ENCODE measurements at places on chromosomes 7 and 10.

- H3K27ac ChIP-seq, result no peak overlapping the region
- H3K27me3 ChIP-seq, result no peaks in the 10 kb centered on the region
- no peaks in the 10 kb centered on the region for H3K4me1 ChIP-seq
Measured at GRCh38 chr10:14309593-14309992, 21.1 kb downstream of the FRMD4A start.

- H3K36me3 ChIP-seq, result no peaks in the 10 kb centered on the region
- H3K27me3 ChIP-seq, result no peaks in the 10 kb centered on the region
- peak overlapping the region; percentile 77 for H3K27ac ChIP-seq
- H3K4me3 ChIP-seq, result no peak overlapping the region
- DNase-seq, result no peak
Measured at GRCh38 chr10:71838264-71839211, 12.5 kb downstream of the PSAP start.

GRCh38 chr10:21655236-21655635, 121.2 kb downstream of the MLLT10 start:
- no peaks in the 10 kb centered on the region for H3K4me1 ChIP-seq
- DNase-seq, result no peak
- no peaks in the 10 kb centered on the region for H3K27me3 ChIP-seq
- H3K4me3 ChIP-seq, result no peak overlapping the region

- no peak for DNase-seq
- H3K4me3 ChIP-seq, result no peak overlapping the region
- no peaks in the 10 kb centered on the region for H3K36me3 ChIP-seq
- no peaks in the 10 kb centered on the region for H3K4me1 ChIP-seq
- H3K27ac ChIP-seq, result no peak overlapping the region
Measured at GRCh38 chr7:86785641-86786040, 141.9 kb downstream of the GRM3 start.

- DNase-seq, result no peak
- no peaks in the 10 kb centered on the region for H3K36me3 ChIP-seq
- peaks cover 42% of the 10 kb centered on the region for H3K27me3 ChIP-seq
- no peak overlapping the region for H3K27ac ChIP-seq
- H3K4me3 ChIP-seq, result no peak overlapping the region
- H3K4me1 ChIP-seq, result no peaks in the 10 kb centered on the region
Measured at GRCh38 chr7:150923196-150923595, 54.9 kb downstream of the KCNH2 start.

- no peaks in the 10 kb centered on the region for H3K27me3 ChIP-seq
- DNase-seq, result no peak
- no peaks in the 10 kb centered on the region for H3K4me1 ChIP-seq
- H3K4me3 ChIP-seq, result no peak overlapping the region
- no peaks in the 10 kb centered on the region for H3K36me3 ChIP-seq
Measured at GRCh38 chr10:115844591-115844990, 428.4 kb downstream of the GFRA1 start.

GRCh38 chr10:110434489-110435096, 63.1 kb upstream of the DUSP5 start:
- H3K27ac ChIP-seq, result peak overlapping the region; percentile 17
- H3K4me3 ChIP-seq, result no peak overlapping the region
- DNase-seq, result no peak
- peaks cover 5% of the 10 kb centered on the region for H3K4me1 ChIP-seq

DNA sequence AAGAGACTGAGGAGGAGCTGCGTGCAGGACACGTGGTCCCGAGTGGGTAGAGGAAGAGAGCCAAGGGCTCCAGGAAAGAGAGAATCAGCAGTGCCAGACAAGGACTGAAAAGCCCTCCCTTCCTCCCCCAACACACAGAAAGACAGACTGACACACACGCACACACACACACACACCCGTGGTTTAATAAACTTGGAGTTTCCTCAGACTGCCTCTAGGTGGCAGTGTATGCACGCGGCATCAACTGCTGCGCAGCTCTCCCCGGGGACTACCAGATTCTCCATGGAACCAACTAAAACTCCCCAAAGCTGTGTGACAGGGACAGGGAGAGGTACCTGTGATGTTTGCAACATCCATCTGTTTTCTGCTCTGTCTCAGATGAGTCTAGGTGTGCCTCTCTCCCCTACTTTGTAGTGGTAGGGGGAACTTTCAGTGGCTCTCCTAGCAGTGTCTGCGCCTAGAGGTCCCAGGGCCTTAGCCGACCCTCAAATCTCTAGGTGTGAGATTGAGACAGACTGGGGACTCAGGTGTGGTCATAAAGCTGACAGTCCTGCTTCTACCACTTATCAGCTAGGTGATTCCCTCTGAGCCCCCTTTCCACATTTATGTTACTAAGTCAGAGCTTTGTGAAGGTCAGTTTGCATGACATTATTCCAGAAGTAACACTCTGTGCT, 9.3 kb upstream of the TSPAN14 start:
- H3K27ac ChIP-seq, result no peak overlapping the region
- H3K36me3 ChIP-seq, result no peaks in the 10 kb centered on the region
- no peak for DNase-seq
- H3K4me3 ChIP-seq, result no peak overlapping the region

- H3K4me1 ChIP-seq, result no peaks in the 10 kb centered on the region
- H3K4me3 ChIP-seq, result no peak overlapping the region
- no peak for DNase-seq
Measured at GRCh38 chr10:127813290-127813689, 76.3 kb downstream of the FOXI2 start.

- H3K4me3 ChIP-seq, result no peak overlapping the region
- DNase-seq, result no peak
- H3K36me3 ChIP-seq, result no peaks in the 10 kb centered on the region
- no peak overlapping the region for H3K27ac ChIP-seq
- H3K27me3 ChIP-seq, result no peaks in the 10 kb centered on the region
- no peaks in the 10 kb centered on the region for H3K4me1 ChIP-seq
Measured at GRCh38 chr10:74814797-74815196, 11.6 kb upstream of the KAT6B start.

GRCh38 chr10:7438196-7438986, 27.6 kb upstream of the SFMBT2 start:
- no peaks in the 10 kb centered on the region for H3K36me3 ChIP-seq
- no peak for DNase-seq
- no peak overlapping the region for H3K4me3 ChIP-seq

DNA sequence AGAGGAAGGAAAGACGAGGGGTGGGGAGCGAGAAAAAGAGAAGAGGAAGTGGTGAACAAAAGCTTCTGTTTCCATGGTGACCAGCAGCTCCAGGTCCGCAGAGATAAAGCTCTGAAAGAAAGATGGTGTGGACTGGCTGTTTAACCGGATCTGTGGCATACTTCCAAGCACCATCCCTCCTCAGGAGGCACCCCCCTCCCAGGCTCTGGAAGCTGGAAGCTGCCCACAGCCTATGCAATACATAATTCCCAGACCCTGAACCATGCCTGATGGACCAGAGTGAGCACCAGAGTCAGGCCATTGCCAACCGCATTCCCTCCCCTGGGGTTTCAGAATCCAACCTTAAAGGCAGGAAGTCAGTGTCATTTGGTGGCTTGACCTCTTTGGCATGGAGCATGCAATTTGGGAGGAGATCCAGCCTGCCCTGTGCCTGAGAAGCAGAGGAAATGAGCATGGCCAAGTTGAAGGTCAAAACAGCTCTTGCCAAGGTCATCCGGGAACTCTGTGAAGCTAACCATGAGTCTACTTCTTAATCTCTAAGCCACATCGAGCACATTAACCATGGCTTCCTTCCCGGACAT, 22.2 kb upstream of the CPXM2 start:
- DNase-seq, result no peak
- H3K4me3 ChIP-seq, result no peak overlapping the region
- peaks cover 4% of the 10 kb centered on the region for H3K4me1 ChIP-seq
- H3K27ac ChIP-seq, result no peak overlapping the region
- no peaks in the 10 kb centered on the region for H3K27me3 ChIP-seq
- H3K36me3 ChIP-seq, result no peaks in the 10 kb centered on the region

DNA sequence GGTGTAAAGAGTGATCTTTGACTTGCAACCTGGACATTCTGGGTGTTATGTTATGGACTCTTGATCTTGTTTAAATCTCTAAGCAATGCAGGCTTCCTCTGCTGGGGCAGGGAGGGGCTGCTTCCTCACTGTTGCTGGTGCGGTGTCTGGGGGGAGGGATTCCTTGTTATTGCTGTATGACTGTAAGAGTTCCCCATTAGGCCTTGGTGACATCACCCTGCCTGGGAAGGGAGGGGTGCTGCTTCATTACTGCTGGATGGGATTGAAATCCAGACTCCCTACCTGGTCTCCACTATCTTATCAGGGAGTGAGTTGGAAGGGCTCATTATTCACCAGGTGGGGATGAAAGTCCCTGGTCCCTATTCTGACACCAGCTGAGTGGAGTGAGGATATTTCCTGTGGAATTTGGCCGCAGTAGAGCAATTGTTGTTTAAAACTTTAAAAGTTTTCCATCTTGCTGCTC, 8.8 kb downstream of the OGDH start:
- H3K4me1 ChIP-seq, result peaks cover 33% of the 10 kb centered on the region
- H3K4me3 ChIP-seq, result no peak overlapping the region
- H3K36me3 ChIP-seq, result no peaks in the 10 kb centered on the region
- H3K27me3 ChIP-seq, result no peaks in the 10 kb centered on the region
- DNase-seq, result no peak
